Activated CD8-positive, alpha-beta memory T cell treated with anti-CD3 and anti-CD28 coated beads for 1 hour (primary cell): ENCODE measurements at places on chromosomes 5 and 9.

- no peak for DNase-seq
These were observed 66.4 kb downstream of the PTCH1 start for GRCh38 chr9:95450171-95451064.

DNA sequence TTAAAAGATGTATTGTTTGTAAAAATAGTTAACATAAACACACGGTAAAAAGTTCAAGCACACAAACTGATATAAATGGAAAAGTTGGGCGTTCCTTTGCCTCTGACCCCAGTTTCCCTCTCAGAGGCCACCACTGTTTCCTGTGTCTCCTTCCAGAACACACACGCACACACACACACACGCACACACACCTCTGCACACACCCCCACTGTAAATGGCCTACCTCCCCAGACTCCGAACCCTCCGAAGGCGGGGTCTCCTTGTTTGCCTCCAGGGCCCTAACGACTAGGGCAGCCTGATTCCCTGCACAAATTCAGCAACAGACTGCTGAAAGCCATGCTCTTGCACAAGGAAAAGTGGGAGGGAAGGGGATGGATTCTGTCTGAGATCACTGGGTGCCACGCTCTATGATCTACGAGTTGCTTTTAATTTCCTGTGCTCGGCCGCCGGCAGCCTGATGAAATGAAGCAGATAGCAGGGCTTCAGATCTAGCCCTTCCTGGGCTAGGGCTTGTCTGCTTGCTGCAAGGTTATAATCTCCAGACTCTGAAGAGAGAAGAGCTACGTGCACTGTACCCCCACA is 184.0 kb upstream of the IL12B start:
- no peak for DNase-seq

GRCh38 chr9:113701774-113702755 is 174.0 kb upstream of the ZNF618 start:
- DNase-seq: no peak

- DNase-seq: no peak
These were observed 28.1 kb upstream of the C9orf72 start for GRCh38 chr9:27601396-27601795.

DNA sequence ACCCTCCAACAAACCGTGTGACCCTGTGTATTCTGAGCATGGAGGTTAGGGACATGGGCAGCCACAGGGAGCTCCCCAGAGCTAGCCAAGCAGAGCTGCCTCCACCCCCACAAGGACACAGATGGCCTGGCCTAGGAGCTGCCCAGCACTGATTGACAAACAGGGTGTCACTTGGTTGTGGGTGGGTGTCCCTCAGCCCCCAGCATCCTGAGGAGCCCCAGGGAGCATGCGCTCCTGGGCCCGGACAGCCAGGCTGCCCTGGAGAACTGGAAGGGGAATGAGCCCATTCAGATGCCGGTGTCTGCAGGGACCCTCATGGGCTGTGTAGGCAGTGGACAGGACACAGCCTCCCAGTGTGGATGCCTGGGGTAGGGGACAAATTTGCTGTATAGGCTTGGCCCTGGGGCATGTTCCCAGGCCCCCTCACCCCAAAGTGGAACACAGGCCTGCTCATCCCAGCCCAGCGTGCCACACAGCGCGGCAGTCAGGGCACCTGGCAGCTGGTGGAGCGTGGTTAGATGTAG is 124.8 kb upstream of the LMX1B start:
- DNase-seq: no peak

DNA sequence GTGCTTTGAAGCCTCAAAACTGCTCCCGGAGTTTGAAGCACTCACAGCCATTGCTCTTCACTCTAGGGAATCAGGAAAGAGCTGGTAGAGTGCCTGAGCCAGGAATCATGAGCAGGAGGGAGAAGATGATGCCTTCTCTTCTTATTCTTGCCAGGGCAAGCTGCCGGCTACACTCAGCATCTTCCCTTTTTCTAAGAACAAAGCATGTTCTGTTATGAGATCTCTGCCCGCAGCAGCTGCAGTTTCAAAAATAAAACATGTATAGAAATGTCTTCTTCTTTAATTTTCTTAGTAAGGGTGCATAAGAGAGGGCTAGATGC is 57.9 kb upstream of the RICTOR start:
- DNase-seq: no peak

GRCh38 chr5:145889611-145890010 is 16.8 kb upstream of the GRXCR2 start:
- no peak for DNase-seq

GRCh38 chr5:31156631-31157160 is 36.8 kb upstream of the CDH6 start:
- no peak for DNase-seq

DNA sequence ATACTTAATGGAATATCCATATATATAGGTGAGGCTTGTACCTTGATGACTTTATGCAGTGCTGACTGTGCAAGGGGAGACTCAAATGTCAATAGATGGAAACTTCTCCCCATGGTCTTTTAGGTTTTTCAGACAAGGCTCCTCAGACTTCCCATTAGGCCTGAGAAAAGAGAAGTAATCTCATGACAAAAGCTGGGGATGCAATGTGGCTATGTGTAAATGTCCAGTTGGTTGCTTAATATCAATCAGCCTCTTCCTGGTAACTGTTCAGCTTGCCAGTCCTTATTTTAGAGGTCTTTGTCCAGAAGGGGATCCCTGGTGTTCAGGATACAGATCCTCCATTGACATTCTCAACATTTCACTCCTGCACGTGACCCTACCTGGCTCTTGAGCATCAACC is 621.1 kb upstream of the CDH18 start:
- no peak for DNase-seq

GRCh38 chr5:116154252-116154651 is 69.4 kb downstream of the COMMD10 start:
- DNase-seq: no peak

- DNase-seq: no peak
These were observed 7.0 kb downstream of the TEX48 start for GRCh38 chr9:114674798-114675540.
